ENCODE measurements at places on chromosomes 3 and 15.

DNA sequence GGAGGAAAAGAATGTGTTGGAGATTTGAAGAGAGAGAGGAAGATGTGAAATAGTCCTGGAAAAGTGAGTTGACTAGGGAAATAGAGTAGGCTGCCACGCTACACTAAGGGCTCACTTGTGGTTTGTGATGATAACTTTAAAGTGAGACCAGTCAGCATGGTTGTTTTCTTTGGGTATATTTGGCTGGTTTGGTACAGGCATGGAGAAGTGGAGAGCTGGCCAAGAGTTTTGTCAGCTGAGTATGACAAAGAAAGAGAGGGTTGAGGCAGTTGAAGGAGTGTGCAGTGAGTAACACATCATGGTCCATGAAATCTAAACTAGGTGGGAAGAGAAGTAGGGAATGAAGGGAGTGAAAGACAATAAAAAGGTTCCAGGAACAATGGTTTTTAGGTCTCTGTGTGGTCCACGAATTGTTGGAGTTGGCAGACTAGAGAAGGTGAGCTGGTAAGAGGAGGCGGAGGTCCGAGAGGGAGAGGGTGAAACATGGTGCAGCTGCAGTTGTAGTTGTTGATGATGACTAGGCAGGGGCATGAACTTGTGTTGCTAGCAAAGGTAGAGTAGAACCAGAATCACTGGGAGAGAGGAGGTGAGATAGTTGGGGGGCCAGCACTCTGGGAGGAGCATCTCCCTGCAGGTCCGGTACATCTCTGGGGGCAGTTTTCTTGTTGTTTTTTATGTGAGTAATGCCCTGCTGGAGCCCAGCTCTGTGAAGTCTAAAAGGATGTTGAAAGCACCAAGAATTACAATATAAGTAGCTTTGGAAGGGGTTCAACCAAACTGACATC is 21.0 kb downstream of the ZNF80 start:
- DNase-seq, result no peak

GRCh38 chr3:123105201-123106189 is 38.7 kb downstream of the PDIA5 start:
- no peak for DNase-seq

GRCh38 chr3:158718490-158719170 is 13.6 kb downstream of the RARRES1 start:
- DNase-seq, result no peak

GRCh38 chr15:80744826-80745225 is 34.3 kb upstream of the CEMIP start:
- DNase-seq, result no peak

DNA sequence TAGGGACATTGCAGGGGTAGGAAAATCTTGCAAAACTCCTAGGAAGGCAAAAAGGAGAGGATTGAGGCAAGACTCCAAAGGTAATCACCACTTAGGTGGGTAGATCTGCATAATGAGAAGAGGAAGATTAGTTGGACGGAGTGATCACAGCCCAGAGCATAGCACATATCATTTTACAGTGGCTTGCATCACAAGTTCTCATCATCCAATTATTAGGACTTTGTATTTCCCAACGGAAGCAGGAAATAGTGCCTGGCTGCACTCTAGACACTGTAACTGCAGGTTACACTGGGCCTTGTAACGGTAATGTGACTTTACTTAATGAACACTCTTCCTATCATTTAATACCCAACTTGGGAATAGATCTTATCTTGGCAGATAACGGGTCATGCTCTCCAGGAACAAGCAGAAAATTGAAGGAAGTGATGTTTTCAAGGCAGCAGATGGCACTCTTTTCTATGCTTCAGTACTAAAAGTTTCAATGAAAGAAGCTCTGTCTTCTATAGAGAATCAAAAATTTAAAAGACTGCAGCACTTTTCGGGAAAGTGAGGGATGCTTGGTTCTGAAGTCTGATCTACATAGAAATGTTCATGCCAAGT is 101.9 kb upstream of the KCNMB2 start:
- no peak for DNase-seq

GRCh38 chr3:112799946-112800345 is 46.7 kb downstream of the CD200R1L start:
- DNase-seq, result no peak

DNA sequence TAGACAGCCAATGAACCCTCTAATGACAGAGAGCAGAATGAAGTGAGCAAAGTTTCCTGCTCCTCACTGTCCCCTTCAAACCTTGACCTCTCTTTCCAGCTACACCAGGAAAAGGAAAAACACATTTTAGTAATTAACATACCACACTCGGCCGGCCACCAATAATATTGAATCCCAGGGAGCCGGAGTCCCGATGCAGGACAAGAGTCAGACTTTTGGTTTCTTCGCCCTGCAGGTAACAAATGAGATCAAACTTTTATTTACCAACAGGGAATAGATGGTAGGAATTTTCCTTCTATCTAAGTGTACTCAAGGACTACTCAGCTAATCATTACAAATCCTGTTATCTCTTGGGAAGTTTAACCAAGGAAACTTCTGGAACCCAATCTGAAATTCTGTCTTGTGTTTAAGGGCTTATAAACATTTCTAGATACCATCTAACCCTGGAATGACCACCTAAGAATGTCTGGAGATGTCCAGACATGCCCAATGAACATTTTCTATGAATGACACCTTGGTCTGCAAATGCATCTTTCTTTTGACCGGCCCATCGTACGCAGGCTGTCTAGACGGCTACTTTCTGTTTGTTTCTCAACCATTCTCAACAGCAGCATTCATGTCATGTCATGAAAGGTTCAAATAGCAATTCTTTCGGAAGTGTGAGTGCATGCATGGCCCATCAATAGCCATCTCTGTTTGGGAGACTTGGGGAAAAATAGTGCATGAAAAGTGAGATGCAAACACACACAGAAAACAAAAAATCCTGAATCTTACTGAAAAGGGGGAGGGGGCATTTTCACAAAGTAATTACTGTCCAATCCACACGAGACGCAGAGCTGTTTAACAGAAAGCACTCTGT is 16.1 kb downstream of the PDZRN3 start:
- no peak for DNase-seq

GRCh38 chr3:186786922-186787321 is 3.5 kb downstream of the EIF4A2 start:
- DNase-seq, result no peak

GRCh38 chr3:39180546-39181346 is 11.6 kb downstream of the XIRP1 start:
- DNase-seq, result peak; percentile 49

- no peak for DNase-seq
Measured at GRCh38 chr15:36671017-36671416, 91.6 kb downstream of the CDIN1 start.

DNA sequence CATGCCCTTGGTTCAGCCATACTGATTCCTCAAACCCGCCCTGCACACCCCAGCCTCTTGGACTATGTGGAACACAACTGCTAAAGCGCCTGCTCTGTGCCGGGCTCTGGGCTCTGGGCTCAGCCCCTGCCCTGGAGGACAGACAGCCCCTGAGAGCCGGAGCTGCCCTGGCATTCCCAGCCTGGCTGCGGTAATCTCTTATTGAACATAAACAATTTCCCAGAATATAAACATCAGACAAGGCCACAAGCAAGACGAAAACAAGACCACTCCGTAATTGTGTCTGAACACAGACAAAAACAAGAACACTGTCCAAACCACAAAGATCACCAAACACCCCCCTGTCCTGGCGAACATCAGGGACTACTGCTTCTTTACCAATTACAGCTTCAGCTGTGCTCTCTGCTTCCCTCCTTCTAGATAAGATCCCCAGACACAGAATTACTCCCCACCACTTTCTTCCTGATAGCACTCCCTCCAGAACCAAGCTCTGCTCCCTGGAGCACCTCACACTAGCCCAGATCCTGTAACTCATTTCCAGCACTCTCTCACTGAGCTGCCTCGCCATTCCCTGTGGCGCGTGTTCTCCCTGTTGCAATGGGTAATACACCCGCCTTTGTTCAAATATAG is 57.1 kb upstream of the TLE3 start:
- no peak for DNase-seq

DNA sequence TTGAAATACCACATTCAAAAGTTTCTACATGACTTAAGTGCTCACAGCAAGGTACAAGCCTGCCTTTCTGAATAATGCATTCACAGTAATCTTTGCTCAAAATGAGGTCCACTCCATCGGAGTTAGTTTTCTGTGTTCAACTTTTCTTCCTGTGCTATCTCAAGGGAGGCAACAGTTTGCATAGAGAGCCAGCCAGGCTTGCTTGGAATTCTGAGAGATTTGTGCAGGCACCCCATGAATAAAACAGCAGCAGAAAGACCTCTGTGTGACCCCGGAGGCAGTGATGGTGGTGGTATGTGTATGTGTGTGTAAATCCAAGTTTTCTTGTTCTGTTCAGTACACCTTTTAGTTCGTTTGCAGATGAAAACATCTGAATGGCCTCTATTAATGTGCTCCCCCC is 124.0 kb downstream of the ADAMTS9 start:
- DNase-seq, result no peak

GRCh38 chr15:80638553-80639167 is 56.5 kb upstream of the ABHD17C start:
- DNase-seq, result no peak

DNA sequence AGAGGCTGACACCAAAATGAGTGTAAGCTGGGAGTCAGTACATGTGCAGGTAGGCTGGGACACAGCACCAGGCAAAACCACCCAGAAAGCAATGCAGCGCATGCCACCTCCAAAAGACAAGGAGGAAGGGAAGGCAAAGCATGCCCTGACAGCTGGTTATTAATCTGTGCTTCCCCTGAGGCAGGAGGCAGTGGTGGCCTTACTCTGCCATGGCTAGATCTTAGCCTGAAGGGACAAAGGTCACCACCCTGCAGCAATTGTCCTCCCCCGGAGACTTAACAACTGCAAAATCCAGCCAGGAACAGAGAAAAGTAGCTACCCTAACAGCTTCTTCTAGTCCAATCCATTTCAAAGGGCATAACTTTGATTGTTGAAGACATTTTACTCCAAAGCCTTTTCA is 73.7 kb downstream of the PLD1 start:
- DNase-seq, result no peak

- DNase-seq, result no peak
Measured at GRCh38 chr3:49619649-49620048, 54.5 kb upstream of the APEH start.

GRCh38 chr3:178203650-178204049 is 332.6 kb upstream of the KCNMB2 start:
- no peak for DNase-seq

GRCh38 chr15:85044251-85044853 is 62.7 kb downstream of the PDE8A start:
- DNase-seq, result peak; percentile 44

- DNase-seq, result no peak
Measured at GRCh38 chr3:46187876-46188275, 20.2 kb downstream of the CCR1 start.
